CD4-positive, alpha-beta memory T cell (primary cell): ENCODE measurements at places on chromosomes 12 and 14.

- DNase-seq: no peak
Measured at GRCh38 chr14:73627151-73627558, 14.8 kb downstream of the ACOT6 start.

DNA sequence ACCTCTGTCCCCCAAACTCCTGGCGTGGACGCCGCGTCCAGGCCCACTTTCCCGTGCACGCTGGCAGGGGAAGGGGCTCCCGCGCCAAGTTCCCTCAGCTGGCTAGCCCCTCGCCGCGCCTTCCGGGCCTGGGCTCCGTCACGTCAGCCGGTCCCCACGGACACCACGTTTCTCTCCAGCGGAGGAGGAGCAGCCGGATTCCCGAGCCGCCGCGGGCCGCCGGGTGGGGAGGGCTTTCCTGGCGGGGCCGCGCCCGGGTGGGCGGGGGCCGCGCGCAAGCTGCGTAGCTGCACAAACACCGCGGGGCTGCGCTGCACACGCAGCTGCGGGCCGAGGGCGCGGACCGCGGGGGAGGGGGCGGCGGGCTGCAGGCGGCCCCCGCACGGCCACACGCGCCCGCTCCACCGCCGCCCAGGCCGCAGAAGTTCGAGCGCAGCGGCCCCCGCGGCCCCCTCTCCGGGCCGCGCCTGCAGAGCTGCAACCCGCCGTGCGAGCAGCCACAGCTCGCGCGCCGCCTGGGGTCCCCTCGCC lies 45.1 kb upstream of the PNMA1 start:
- DNase-seq: peak; percentile 61

GRCh38 chr12:51295651-51296050 lies 25.4 kb upstream of the SMAGP start:
- DNase-seq: no peak

DNA sequence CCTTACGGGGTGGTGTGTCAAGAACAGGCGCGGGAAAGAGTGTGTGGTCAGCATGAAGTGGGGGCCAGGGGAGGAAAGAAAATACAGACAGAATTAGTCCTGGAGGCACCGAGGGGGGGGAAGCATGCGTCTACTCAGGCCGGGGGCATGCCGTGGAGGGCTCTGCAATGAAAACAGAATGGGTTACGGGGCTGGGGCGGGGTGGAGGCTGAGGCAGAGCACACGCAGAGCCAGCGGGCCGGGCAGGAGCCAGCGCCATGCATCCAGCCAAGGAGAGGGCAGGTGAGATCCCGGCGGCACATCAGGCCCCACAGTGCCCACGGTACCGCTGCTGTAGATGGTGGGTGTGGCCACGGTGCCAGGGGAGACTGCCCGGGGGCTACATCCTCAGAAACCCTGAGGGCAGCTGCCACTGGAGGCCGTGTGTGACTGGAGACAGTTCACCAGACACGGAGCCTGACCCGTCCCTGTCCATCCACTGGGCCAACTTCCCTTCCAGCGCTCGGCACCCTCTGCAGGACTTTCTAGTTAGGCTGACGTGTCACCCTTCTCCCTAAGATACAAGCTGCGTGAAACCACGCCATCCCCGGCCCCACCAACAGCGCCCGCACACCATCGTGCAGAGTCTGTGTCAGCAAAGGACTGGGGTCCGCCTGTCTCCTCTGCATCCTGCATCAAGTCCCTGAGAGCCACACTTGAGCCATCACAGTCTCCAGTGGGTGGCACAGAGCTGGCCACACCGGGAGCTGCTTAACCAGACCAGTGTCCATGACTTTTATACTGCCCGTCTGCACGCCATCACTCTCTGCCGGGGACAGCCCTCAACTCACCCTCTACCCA lies 87.4 kb downstream of the PIWIL1 start:
- DNase-seq: no peak

DNA sequence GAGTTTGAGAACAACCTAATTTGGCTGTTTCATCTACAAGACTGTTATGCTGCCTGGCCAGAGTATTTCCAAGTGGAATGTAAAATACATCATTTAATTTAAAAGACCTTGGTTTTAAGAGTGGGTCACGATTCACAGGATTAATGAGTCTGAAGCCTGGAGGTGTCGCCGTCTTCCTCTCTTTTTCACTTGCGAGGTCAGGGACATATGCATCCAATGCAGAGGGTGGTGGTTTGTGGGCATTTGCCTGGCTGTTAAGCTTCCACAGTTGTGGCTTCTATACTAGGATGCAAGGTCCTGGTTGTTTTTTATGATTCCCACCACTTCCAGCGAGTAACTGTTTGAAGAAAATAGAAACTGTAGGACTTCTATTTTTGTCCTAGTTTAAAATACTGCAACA lies 22.8 kb upstream of the RASSF3 start:
- DNase-seq: no peak

DNA sequence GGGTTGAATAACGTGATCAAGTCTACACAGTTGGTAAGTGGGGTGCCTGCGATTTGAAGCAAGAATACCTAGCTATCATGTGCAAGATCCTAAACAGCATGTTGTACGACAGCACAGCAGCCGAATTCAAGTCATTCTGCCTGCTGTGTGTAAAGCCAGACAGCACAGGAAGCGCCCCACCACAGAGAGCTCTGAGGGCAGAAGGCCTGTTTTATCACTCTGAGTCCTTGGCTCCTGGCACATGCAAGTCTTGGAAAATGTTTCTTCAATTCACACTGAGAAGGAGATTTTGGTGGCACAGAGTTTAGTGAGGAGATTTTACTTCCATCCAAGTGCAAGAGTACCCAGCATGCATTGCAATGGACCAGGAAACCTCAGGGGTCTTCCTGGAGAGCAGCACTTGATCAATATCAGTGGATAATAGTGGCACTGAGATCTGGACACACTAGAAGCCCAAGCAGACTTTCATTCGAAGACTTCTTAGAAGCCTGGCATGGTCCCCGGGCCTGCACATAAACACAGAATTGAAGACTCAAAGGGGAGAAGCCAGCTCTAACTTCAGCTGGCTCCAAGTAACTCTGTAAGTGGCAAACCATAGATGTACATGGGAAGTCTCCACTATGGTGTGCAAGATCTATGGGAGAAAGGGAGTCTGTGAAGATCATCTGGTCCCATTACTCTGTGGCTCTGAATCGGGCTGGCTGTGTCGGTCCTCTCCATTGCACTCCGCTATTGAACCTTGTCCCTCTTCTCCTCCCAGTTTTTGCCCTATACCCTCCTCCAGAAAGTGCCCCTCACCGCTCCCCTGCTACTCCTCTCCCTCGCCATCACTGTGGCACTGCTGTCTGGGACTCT lies 1.5 kb upstream of the KRT1 start:
- DNase-seq: peak; percentile 25

DNA sequence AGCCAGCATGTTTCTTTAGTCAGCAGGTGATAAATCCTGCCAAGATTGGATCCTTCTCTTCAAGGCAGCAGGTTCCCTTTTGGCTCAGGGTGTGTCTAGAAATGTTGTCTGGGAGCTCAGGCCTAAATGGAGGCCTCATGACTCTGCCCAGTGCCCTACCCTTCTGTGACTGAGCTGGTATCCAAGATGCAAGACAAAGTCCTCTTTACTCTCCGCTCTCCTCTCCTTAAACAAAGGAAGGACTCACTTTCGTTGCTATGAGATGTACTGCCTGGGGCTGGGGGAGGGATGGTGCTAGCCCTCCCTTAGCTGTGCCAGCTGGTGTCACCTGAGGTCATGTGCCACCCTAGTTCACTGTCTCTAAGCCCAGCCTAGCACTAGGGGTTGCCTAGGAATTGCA lies 13.8 kb upstream of the TMPRSS12 start:
- DNase-seq: no peak
